ENCODE measurements at places on chromosomes 4 and X.

DNA sequence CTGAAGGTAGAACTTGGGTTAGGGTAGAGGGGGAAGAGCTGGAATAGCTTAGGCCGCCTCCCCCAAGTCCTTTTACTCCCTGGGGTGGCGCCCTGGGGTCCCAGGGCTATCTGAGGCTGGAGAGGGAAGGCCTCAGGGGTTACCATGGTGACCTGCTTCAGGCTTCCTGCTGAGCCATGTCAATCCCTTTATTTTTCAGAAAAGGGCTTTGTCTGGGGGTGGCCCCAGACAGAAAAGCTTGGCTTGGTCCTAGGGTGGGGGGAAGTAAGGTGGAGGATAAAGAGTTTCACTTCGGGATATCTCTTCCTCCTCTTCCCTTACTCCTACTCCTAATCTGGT lies 6.3 kb downstream of the EFNB1 start:
- no peak for DNase-seq

DNA sequence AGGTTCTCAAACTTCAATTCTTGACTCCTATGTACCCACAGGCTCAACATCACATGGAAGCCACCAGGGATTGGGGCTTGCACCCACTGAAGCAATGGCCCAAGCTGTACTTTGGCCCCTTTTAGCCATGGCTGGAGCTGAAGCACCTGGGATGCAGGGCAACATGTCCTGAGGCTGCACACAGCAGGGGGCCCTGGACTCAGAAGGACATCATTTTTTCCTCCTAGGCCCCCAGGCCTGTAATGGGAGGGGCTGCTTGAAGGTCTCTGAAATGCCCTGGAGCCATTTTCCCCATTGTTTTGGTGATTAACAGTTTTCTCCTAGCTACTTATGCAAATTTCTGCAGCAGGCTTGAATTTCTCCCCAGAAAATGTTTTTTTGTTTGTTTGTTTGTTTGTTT lies 465.1 kb upstream of the PCDH10 start:
- DNase-seq, result no peak

DNA sequence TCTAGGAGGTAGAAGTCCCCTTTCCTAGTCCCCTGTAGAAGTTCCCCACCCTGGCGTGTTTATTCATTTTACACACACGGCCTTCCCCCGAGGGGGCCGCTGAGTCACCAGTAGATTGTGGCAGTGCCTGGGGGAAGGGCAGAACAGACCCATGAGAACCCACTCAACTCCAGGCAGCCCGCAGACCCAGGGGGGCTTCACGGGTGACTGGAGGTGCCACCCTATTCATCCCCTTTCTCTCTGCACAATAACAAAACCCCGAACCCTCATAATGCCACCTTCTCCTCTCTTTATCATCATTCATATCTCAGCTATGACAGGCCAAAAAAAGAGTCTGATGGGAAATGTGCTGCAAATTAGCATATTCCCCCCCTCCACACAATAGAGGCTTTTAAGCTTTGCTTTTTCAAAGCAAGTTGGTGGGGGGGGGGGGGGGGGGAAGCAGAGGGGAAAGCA lies 20.4 kb upstream of the GPM6B start:
- DNase-seq, result no peak

DNA sequence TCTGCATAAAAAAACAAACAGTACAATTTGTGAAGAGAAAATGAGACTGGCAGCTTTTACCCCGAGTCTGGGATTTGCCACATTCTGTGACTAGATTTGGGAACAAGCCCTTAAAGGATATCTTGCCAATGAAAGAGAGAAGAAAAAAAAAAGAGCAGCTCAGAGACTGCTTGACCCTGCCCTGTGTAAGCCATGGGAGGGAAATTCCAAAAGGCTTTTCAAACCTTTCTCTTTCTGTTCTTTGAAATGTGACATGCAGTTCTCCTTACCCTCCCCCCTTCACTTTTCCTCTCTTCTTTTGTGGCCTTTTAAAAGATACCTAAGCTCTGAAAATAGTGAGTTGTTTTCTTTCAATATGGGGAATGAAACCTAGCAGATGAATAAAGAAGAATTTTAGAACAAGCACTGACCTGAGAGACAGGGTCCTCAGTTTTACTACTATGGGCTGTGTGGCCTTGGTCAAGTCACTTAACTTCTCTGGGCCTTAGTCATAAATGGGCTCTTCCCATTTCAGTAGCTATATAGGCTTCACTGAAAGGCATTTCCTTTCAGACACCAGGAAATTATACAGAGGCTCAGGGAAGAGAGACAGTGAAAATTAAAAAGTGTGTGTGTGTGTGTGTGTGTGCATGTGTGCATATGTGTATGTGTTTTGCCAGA lies 5.1 kb downstream of the CCDC160 start:
- no peak for DNase-seq

- no peak for DNase-seq
Measured at GRCh38 chr4:37745946-37746345, 59.8 kb upstream of the RELL1 start.

GRCh38 chr4:168666531-168666930 lies 169.7 kb downstream of the PALLD start:
- DNase-seq, result no peak

DNA sequence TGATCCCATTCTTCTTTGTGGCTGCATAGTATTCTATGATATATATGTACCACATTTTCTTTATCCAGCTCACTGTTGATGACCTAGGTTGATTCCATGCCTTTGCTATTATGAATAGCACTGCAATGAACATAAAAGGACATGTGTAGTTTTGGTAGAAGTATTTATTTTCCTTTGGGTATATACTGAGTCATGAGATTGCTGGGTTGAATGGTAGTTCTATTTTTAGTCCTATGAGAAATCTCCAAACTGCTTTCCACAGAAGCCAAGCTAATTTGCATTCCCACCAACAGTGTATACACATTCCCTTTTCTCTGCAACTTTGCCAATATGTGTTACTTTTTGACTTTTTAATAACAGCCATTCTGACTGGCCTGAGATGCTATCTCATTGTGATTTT lies 278.3 kb downstream of the PCDH18 start:
- no peak for DNase-seq

DNA sequence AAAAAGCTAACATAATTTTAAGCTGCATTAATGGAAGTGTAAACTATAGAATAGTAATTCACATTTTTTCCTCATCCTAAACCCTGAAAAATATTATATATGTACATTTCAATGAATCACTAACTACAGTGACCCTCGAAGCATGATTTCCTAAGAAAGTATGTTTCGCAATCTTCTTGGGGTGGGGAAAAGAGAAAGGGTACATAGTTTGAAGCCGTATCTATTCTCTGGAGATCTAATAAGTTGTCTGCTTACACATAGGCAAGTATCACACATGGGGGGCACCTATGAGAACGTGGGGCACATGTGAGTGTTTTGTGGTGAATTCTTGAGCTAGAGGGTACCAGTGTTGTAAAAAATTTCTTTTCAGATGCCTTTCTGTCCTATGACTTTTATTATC lies 71.2 kb downstream of the JADE1 start:
- no peak for DNase-seq

DNA sequence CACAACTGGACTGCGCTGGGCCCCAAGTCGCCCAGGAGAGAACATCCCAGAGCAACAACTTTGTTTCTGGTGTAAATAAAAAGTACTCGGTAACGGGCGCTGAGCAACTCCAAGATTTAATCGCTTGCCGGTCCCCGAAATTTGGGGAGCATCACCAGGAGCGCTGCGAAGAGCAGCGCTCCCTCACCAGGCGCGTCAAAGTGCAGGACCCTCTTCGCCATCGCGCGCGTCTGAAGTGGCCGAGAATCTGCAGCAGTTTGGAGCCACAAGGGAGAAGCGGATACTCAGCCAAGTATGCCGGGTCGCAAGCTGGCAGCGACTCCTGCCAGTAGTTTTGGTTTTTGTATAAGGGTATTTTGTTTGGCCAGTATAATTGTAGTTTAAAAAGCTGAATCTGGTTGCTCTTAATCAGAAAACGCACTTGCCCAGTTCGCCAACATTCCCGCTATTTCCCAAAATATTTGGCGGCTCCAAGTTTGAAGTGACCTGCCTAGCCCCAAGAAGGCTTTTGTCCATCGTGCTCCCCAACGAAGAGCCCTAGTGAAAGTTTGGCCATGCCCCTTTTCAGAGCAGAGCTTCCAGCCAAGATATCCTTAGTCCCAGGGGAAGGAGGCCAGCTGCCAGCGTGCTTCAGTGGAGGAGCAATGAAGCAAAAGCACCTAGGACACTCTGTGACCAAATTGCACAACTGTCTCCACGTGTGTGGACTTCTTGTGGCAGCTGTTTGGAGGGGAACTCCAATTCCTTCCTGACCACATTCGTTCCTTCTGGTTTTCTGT lies 557 bp upstream of the KDR start:
- DNase-seq, result no peak

DNA sequence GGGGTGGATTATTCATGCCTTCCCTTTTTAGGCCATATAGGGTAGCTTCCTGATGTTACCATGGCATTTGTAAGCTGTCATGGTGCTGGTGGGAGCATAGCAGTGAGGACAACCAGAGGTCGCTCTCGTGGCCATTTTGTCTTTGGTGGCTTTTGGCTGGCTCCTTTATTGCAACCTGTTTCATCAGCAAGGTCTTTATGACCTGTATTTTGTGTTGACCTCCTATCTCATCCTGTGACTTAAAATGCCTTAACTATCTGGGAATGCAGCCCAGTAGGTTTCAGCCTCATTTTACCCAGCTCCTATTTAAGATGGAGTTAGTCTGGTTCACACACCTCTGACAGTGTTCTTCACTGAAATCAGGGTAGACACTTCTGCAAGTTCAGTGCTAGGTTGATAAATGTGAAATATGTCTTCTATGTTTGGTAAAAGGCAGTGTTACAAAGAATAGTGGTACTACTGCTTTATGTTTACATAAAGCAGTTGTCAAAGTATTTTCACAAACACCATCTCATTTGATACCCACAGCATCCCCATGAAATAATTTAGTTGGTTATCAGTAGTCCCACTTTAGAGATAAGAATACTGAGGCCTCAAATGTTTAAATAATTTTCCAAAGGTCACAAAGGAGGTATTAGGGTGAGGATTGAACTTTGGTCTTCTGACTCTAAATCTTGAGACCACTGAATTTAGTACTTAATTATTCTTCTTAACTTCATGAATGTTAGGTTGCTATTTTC lies 77.1 kb upstream of the C4orf54 start:
- no peak for DNase-seq

DNA sequence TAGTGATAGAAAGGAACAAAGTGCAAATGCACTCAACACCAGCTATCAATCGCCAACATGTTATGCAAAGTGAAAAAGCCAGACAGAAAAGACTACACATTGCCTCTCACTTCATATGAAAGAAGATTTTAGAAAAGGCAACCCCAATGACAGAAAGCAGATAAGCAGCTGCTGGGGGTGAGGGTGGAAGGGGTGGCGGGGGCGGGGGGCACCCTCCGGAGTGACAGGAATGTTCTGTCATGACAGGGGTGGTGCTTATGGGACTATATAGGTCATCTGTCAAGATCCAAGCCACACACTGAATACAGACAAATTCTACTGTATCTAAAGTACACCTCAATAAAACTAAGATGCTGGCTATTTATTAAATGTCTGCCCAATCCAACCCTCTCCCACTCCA lies 10.7 kb downstream of the WDR1 start:
- no peak for DNase-seq

DNA sequence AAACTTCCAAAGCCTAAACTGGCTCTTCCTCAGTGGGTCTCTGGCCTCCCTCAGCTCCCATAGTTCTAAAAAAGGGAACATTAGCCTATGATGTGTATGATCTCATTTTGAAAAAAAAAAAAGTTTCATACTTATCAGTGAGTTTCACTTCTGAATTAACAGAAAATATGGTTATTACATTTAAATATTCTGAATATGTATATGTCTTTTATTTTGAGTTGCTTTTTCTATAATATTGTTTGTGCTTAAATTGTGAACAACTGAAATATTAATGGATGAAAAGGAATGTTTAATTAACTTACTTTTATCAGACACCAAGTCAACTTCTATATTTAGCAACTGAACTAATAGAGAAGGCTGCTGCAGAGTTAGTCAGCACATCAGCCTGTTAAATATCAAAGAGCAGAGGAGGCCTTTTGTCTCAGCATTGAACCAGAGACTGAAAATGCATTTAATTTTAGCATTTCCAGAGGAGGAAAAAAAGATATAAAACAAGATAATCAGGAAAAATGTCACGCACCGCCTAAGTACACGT lies 20.4 kb upstream of the FHL1 start:
- no peak for DNase-seq

- DNase-seq, result no peak
Measured at GRCh38 chr4:2067446-2068197, 8.5 kb downstream of the NAT8L start.

DNA sequence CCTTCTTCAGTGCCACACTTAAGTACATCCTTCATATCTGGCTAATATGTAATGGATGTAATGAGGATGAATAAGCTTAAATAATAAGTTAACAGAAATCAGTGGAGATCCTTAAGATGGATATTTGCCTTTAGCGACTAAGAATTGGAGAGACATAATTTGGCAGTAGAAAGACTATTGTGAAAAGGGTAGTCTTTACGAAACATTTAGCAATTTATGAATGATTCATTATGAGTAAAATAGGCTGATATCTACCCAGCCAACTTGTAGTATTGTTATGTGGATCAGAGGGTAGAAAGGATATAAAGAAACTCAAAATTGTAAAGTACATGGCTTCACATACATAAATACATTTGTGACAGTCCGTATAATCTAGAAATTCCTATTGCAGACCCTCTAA lies 2371.8 kb downstream of the PCDH7 start:
- DNase-seq, result no peak

- no peak for DNase-seq
Measured at GRCh38 chr4:19486400-19486799, 765.3 kb upstream of the SLIT2 start.

All from activated CD8-positive, alpha-beta memory T cell treated with anti-CD3 and anti-CD28 coated beads for 1 hour (primary cell).